ENCODE measurements at places on chromosomes 7 and 10.
A peak's percentile ranks its signal among the peaks of the same experiment; 100 is the strongest.

DNA sequence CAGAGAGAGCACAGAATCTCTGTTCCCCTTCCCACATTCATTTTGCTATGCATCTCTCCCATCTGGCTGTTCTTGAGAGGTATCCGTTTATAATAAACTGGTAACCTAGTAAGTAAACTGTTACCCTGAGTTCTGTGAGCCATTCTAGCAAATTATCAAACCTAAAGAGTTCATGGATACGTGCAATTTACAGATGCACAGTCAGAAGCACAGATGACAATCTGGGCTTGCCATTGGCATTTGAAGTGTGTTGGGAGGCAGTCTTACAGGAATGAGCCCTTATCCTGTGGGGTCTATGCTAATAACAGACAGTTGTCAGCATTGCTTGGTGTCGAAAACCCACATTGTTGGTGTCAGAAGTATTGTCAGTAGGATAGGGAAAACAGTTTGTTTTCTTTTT lies 151.8 kb downstream of the CFTR start:
- no peak for DNase-seq

GRCh38 chr10:17084258-17084657 lies 45.4 kb downstream of the CUBN start:
- DNase-seq, result no peak

- DNase-seq, result no peak
Observed at GRCh38 chr7:71429083-71429482, 297.1 kb downstream of the GALNT17 start.

GRCh38 chr10:14302035-14302434 lies 28.7 kb downstream of the FRMD4A start:
- DNase-seq, result no peak

DNA sequence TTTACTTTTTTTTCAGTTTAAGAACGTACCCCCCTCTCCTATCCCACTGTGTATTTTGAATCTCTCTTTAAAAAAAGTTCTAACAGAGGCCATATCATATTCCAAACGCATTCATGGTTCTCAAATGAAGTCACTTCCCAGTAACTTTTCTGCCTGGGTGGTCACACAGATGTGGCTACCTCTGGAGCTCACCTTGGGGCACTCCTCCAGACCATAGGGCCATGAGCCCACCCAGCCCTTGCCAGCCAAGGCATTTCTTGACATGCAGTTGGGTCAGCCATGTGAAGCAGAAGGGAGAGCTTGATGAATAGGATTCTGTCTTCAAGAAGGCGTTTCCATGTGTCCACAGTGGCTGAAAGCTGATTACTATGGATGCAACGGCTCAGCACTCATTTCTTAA lies 239.3 kb downstream of the RAB11FIP2 start:
- DNase-seq, result no peak

DNA sequence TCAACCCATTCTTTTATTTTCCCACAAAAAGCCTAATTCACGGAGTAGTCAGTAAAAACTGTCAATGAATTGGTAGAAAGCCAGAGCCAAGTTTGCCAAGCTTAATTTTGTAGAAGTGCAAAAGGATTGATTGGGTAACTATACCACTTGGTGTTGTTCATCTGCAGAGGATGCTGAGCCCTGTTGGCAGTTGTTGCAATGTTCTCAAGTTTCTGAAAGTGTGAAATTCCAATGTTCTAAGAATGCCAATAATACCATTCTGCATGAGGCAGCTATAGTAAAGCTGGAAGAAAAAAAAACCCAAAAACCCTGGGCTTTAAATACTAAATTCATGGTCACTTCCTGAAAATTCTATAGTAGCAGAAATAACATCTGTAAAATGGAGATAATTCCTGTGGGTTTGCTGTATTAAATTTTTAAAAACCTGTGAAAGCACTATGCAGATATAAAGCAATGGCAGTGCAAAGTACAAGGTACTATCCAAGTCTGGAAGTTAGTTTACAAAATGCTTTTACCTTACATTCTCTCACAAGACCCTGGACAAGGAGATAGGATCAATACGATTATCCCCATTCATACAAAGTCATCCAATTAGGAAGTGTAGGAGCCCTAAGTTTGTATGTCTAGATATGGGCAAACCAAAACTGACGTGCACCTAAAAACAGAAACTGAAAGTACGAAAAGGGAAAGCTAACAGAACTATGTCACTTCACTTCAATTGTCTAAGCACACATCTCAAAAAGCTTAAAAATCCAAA lies 6.0 kb upstream of the PON1 start:
- no peak for DNase-seq

DNA sequence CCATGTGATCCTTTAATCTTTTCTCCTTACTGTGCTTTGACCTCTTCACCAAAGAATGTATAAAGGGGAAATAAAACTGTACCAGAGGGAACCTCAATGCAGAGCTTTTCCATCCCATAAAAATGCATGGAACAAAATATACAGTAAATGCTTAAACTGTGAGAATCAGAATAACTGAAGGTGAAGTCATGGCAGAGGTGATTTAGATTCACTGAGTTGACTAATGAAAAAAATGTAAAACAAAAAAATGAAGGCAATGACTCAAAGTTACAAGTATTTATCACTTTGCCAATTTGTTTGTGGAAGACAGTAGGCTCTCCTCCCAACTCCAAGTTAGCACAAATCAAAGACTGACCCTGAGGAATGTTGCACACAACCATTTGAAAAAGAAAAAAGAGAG lies 1331.6 kb upstream of the SORCS1 start:
- DNase-seq, result no peak

- no peak for DNase-seq
Observed at GRCh38 chr7:157485361-157485831, 148.6 kb downstream of the DNAJB6 start.

DNA sequence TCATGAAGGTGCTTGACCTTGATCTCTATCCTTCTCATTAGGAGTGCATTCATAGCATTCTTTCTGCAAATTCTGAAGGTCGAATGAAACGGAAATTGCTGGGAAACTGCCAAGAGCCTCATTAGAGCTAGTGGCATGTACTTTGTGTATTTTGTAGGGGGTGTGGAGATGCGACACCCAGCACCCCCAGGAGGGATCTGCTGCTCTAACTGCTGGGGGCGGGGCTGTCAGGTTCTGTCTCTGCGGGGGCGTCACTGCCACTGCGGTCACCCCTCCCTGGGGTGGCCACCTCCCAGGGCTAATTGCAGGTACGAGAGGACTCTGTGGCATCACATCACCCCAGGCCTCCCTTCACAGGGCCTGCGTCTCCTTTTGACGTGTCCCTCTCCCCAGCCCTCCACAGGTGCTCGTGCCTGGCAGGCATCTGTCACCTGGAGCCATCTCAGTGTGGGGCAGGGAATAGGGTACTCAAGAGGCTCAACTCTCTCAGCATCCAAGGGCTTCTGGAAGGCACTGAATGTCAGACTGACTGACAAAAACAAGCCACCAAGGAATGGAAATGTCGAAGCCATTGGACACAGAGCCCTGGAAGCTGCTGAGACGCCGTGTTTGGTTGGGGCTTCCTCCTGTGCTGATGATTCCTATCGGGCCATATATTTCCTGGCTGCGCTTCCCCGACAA lies 151.1 kb downstream of the ACTR3B start:
- no peak for DNase-seq

GRCh38 chr10:29829776-29830175 lies 195.0 kb upstream of the SVIL start:
- DNase-seq, result no peak

DNA sequence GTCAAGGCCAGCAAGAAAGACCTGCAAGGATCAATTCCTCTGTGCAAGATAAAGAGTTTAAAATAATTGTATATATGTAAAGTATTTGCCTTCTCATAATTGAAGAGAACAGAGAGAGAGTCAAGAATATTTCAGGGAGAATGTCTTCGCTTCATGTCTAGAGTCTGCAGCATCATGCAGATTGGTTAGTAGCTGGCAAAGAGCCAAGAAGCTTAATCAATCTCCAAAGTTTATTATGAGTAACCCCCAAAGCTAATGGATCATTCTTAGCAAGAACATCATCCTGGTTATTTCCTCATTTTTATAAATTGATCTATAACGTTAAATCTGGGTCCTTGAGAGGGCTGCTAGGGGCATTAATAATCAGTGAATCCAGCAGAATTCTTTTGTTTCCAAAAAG lies 38.9 kb upstream of the CTBP2 start:
- DNase-seq, result no peak

DNA sequence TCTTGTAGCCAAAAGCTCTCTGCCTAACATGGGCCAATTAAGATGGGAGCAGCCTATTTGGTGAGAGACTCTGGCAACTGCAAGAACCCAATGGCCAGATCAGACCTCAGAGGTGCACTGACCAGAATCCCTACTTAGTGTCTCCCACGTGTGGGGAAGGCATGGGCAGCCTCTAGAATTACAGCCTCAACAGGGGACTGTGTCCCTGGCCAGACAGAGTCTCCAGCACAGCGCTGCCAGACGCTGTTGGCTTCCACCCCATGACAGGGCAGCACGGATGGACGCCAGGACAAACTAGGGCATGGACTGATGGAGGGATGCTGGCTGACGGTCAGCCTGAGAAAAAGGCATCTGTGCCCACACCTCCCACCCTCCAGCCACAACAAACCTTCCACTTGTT lies 729.3 kb upstream of the AUTS2 start:
- DNase-seq, result no peak

DNA sequence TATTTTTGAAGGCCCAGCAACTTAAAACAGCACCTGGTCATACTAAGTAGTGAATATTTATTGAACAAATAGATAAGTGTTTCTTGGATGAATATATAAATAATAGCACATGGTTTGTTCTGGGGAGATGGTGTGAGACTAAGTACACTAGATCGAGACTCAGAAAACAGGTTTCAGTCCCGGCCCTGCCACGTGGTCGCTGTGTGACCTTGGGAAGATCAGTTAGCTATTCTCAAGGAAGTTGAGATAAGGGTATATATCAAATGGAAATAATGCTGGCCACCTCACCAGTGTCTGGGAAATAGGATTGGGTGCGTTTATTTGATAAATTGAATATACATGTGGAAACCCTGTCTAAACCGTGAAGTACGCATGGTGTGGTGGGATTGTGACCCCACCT lies 354.6 kb downstream of the SDK1 start:
- DNase-seq, result no peak

DNA sequence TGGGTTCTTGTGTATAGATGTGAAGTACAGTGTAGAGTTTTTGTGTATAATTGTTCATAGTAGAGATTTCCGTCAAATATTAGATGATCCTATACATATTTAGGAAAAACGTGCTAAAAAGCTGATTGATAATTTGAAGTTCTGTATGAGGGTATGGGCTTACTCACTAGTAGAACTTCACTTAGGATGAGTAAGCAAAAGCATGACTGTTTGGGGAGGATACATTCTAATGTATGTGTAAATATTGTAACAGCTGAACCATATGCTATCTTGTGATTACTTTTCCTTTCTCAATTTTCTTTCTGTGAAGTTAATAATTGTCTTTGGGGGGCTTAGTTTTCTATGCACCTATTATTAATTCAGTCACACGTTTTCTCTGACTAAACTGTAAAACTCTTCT lies 53.2 kb upstream of the PDK4 start:
- no peak for DNase-seq

GRCh38 chr7:108293149-108293612 lies 163.0 kb upstream of the LAMB4 start:
- no peak for DNase-seq

- DNase-seq, result no peak
Observed at GRCh38 chr7:90298145-90299038, 22.7 kb downstream of the FAM237B start.

DNA sequence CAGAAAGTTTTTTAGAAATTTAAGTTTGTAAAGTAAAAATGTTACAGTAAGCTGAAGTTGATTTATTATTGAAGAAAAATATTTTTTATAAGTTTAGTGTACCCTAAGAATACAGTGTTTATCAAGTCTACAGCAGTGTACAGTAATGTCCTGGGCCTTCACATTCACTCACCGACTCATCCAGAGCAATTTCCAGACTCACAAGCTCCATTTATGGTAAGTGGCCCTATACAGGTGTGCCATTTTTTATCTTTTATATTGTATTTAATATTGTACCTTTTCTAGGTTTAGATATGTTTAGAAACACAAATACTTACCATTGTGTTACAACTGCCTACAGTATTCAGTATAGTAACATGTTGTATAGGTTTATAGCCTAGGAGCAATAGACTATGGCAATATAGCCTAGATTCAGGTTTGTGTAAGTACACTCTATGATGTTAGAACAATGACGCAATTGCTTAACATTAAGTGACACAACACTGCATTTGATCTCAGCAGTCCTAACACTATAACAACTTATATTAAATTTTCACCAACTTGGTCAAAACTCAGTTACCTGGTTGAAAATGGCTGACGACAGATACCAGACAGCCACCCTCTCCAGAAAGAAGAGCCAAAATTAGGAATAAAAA lies 45.7 kb downstream of the HIBADH start:
- no peak for DNase-seq

DNA sequence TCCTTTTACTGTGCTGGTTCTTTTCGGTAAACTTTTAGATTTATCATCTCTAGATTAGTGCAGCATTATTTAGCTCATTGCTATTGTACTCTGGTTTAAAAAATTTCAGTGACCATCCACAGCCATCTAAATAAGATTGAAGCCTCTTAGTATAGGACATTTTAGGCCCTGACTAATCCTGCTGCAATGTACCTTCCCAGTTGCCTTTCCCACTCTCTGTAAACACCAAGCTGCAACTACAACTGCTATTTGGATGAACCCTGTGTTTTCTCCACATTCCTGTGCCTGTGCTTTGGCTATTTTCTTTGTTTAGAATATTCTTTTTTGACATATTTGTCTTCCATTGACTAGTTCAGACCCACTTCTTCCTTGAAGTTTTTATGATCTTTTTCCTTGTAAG lies 314.6 kb downstream of the AUTS2 start:
- no peak for DNase-seq

DNA sequence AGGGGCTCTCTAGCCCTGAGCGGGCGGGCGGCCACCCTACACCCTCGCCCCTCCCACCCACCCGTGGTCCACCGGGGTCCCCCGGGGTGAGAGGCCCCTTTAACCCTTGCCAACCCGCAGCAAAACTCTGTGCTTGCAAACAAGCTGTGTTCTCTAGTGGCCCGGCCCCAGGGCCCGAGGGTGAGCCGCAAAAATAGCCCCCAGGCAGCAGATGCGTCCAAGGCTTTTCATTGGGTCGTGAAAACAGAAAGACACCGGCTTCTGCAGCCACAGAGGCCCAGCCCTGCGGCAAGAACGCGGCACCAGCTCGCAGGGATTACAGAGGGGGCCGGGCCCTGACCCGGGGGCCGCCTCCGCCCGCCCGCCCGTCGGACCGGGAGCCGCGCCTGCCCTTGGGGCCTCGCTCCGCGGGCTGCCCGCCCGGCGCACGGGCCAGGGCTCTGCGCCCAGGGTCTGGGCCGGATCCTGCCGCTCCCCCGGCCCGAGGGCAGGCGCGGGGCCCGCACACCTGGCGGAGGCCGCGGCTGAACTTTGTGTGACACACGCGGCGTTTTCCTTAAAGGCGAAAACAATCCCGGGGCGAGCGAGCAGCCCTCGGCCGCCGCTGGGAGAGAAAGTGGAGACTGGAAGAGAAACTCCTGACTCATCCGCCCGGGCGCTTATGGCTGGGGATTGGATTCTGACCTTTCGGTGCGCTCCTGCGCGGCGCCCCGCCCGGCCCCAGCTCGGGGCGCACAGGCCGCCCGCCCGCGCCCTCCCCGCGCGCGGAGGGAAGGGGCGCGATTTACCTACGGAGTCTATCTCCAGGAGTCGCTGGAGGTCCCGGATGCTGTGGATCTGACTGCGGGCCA lies 2.8 kb downstream of the PDGFA start:
- peak; percentile 20 for DNase-seq
